PC-9 (cell line): ENCODE measurements at places on chromosomes 13 and 19. TPM values are rescaled to one million over a fixed set of nuclear protein-coding genes. Genes with fewer than 3 reads are reported as not detected.
A peak's percentile ranks its signal among the peaks of the same experiment; 100 is the strongest.

The ELSPBP1 gene
- total RNA-seq, result not detected in 2 replicates

DNA sequence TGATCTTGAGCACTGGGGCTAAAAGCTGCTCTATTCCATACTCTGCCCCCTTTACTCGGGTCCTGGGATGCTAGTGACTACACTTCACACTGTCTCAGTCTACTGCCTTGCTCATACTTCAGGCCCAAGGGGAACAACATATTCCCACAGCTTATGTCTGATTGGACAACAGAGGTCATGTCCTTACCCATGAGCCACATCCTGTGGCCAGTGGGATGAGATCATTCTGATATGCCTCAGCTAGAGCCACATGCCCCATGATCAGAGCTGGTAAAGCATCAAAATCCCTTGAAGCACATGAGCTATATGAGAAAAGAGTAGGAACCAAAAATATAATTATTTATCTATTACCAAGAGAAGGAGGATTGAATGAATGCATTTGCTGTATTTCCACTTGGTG, 290.1 kb upstream of the TSHZ3 start:
- no peaks in the 10 kb centered on the region for H3K36me3 ChIP-seq
- H3K27ac ChIP-seq, result no peak overlapping the region
- no peak for DNase-seq
- no peaks in the 10 kb centered on the region for H3K4me1 ChIP-seq
- no peak overlapping the region for H3K4me3 ChIP-seq
- H3K27me3 ChIP-seq, result peaks cover 3% of the 10 kb centered on the region; the same call in 1 of the 2 replicates

The CCNA1 gene
- total RNA-seq, result not detected in 2 replicates

The PPM1N gene
- total RNA-seq, result 5.0 and 9.5 TPM in 2 replicates

GRCh38 chr13:36665630-36666029, 8.2 kb upstream of the SERTM1 start:
- H3K36me3 ChIP-seq, result no peaks in the 10 kb centered on the region
- DNase-seq, result no peak
- H3K27ac ChIP-seq, result no peak overlapping the region
- H3K27me3 ChIP-seq, result no peaks in the 10 kb centered on the region
- H3K4me1 ChIP-seq, result no peaks in the 10 kb centered on the region

The SYNGR4 gene
- 1.3 and 2.1 TPM in 2 replicates for total RNA-seq

- DNase-seq, result no peak
- no peak overlapping the region for H3K27ac ChIP-seq
- no peak overlapping the region for H3K4me3 ChIP-seq
- no peaks in the 10 kb centered on the region for H3K4me1 ChIP-seq
- peaks cover 68% of the 10 kb centered on the region for H3K27me3 ChIP-seq
Observed at GRCh38 chr13:112060282-112060830, 6.6 kb upstream of the SOX1 start.

GRCh38 chr19:48918801-48919247, 14.7 kb upstream of the DHDH start:
- no peak overlapping the region for H3K27ac ChIP-seq
- H3K4me1 ChIP-seq, result no peaks in the 10 kb centered on the region
- no peaks in the 10 kb centered on the region for H3K27me3 ChIP-seq
- peaks cover 6% of the 10 kb centered on the region; the same call in 1 of the 2 replicates for H3K36me3 ChIP-seq

DNA sequence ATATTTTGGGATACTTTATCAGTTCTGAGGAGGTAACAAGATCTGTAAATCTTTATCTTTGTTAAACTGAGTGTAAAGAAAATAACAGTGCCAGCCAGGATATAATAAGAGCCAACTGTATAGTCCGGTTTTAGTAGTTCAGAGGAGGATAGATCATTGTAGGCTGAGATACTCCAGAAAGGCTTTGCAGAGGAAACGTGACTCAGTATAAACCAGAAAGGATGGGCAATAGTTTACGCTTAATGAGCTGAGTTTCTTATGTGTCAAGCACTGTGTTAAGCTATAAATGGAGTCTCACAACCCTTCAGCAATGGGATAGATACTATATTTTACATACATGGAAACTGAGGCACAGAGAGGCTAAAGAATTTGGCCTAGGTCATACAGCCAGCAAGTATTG, 3.8 kb downstream of the RFXAP start:
- no peaks in the 10 kb centered on the region for H3K27me3 ChIP-seq
- H3K4me3 ChIP-seq, result no peak overlapping the region
- H3K36me3 ChIP-seq, result 0 out of 2 replicates have a peak, but pooled peaks cover 6% of the 10 kb centered on the region
- no peak overlapping the region for H3K27ac ChIP-seq
- H3K4me1 ChIP-seq, result peaks cover 16% of the 10 kb centered on the region
- DNase-seq, result no peak

GRCh38 chr19:7505682-7506384, 10.1 kb upstream of the ZNF358 start:
- peak overlapping the region; percentile 67 for H3K4me3 ChIP-seq
- no peaks in the 10 kb centered on the region for H3K27me3 ChIP-seq
- no peaks in the 10 kb centered on the region for H3K36me3 ChIP-seq
- DNase-seq, result no peak
- H3K4me1 ChIP-seq, result peaks cover 25% of the 10 kb centered on the region

GRCh38 chr13:24473686-24474085, 38.9 kb downstream of the PARP4 start:
- no peaks in the 10 kb centered on the region for H3K27me3 ChIP-seq
- H3K27ac ChIP-seq, result no peak overlapping the region
- H3K4me1 ChIP-seq, result no peaks in the 10 kb centered on the region
- H3K4me3 ChIP-seq, result no peak overlapping the region
- no peak for DNase-seq

- no peak for DNase-seq
- H3K4me1 ChIP-seq, result no peaks in the 10 kb centered on the region
- H3K36me3 ChIP-seq, result no peaks in the 10 kb centered on the region
- H3K27ac ChIP-seq, result no peak overlapping the region
- H3K27me3 ChIP-seq, result peaks cover 48% of the 10 kb centered on the region; the same call in 1 of the 2 replicates
Observed at GRCh38 chr13:25802579-25802978, 249.2 kb downstream of the SHISA2 start.

The CEP89 gene
- 29.3 and 33.6 TPM in 2 replicates for total RNA-seq

DNA sequence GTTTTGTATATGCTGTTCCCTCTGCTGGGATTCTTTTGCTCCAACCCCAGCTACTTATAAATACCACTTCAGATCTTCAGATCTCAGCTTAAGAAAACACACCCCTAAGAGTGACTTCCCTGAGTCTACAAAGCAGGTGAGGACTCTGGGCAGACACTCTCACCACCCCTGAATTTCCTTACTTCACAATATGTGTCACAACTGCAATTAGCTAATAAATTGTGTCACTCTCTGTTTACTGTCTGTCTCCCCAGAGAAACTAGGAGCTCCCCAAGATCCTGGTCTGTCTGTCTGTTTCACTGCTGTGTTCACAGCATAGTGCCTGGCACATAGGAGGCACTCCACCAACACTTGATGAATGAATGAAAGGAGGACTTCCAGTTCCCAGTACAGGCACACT, 14.4 kb downstream of the CEBPA start:
- H3K4me1 ChIP-seq, result peaks cover 37% of the 10 kb centered on the region
- DNase-seq, result no peak
- H3K36me3 ChIP-seq, result no peaks in the 10 kb centered on the region
- no peak overlapping the region for H3K4me3 ChIP-seq

The GAMT gene
- 27.3 and 30.9 TPM in 2 replicates for total RNA-seq

- no peaks in the 10 kb centered on the region for H3K36me3 ChIP-seq
- no peak for DNase-seq
- peaks cover 64% of the 10 kb centered on the region for H3K27me3 ChIP-seq
- no peaks in the 10 kb centered on the region for H3K4me1 ChIP-seq
- H3K4me3 ChIP-seq, result no peak overlapping the region
Observed at GRCh38 chr19:28914173-28914572, 298.8 kb downstream of the UQCRFS1 start.

The AKAP11 gene
- 13.2 and 15.9 TPM in 2 replicates for total RNA-seq

The PSG2 gene
- not detected in 2 replicates for total RNA-seq

The ZNF135 gene
- total RNA-seq, result 0.15 TPM in 1 of 2 replicates, not detected in the other
